ENCODE measurements at places on chromosomes 3 and 15.

DNA sequence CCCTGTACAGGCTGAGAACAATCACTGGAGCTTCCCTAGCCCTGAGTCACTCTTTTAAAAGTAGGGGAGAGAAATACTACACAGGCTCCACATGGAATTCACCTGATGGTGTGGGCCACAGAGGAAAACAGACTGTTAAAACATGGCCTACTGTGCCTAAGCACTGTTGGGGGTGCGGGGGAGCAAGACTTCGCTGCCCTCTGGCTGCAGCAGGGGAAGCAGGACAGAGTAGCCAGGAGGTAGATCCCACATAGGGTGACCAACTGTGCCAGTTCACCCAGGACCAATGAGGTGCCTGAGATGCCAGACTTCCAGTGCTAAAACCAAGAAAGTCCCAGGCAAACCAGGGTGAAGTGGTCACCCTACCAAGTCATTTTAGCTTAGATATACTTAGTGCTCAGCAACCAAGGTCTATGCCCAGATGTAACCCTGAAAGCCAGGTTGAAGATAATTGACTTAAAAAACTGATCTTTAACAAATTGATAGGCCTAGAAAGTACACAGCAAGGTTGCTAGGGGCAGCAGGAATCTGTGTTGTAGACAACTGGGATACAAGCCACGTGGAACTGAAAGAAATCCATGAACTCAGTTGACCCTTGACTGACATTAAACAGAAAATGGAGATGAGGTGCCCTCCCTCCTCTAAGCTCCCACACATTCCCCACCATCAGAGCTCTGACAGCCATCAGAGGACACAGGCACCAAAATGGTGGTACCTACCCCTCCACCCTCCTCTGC is 344.2 kb upstream of the PPP2R3A start:
- no peak for DNase-seq

DNA sequence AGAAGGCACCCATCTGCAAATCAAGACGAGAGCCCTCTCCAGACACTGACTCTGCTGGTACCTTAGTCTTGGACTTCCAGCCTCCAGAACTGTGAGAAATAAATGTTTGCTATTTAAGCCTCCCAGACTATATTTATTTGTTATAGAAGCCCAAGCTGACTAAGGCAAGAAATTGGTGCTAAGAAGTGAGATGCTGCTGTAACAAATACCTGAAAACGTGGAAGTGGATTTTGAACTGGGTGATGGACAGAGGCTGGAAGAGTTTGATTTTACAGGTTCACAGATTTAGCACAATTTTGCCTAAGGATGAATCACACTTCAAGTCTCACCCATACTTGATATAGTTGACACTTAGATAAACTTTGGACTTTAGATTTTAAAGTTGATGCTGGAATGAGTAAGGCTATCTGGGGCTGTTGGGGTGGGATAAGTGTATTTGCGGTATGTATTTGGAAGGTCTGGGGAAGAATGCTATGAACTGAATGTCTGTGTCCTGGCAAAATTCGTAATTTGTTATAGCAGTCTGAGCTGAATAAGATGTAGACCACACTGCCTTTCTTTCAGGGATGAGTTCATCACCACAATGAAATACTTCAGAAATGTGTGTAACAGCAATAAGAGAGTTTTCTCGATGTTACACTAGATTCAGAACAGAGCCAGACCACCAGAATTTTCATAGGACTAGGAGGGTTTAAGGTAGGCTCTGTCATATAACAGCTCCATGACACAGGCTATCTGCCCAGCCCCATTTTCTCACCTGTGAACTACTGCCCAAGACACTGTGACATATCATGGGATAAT is 120.5 kb upstream of the LMCD1 start:
- no peak for DNase-seq

DNA sequence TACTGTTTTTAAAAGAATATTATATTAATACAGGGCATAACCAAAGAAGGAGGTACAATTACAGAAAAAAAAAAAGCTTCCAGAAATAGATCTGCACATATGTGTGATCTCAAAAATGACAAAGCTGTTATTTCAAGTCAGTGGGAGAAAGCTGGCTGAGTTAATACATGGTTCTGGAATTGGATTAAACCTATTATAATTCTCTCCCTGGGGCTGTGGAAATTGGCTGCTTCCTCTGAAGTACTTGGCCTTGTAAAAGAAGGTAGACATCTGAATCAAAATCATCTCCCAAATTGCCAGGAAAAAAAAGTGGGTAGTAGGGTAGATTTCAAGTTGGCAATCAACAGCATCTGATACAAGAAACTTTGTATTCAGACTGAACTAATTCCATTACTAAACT is 723.9 kb upstream of the ALCAM start:
- no peak for DNase-seq

DNA sequence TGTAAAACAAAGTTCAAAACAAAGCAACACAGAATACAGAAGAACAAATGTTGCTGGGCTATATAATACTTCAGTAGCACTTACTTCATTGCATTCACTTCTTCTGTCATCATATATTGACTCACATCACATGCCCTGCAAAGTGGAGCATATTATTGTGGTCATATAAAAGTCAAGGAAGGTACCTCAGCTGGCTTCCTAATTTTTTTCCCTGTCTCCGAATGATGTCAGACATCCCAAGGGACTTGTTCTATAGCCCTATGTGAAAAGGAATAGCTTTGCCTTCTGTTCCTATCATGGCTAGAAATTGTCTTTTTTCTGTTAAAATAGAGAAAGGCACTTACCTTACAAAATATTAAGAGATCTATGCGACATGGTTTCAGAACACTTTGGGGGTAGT is 109.4 kb downstream of the LRTM1 start:
- no peak for DNase-seq

- DNase-seq: no peak
These were observed 210.8 kb upstream of the MRPL3 start for GRCh38 chr3:131713416-131714123.

DNA sequence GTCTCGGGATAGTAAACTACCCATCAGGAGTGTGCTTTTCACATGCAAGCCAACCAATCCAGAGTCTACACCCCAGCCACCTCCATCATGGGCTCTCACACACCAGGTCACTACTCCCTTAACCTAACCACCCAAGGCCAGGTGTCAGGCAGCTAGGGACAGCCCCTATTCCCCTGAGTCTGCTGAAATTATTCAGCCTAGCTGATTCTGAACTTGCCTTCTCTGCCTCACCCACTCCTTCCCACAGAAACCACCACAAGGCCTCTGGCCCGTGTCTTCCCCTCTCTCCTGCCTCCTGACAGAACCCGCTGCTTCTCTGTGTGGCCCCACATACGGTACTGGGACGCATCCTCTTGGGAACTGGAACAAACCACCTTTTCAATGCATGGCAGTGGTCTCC is 82.1 kb downstream of the PCSK6 start:
- no peak for DNase-seq

DNA sequence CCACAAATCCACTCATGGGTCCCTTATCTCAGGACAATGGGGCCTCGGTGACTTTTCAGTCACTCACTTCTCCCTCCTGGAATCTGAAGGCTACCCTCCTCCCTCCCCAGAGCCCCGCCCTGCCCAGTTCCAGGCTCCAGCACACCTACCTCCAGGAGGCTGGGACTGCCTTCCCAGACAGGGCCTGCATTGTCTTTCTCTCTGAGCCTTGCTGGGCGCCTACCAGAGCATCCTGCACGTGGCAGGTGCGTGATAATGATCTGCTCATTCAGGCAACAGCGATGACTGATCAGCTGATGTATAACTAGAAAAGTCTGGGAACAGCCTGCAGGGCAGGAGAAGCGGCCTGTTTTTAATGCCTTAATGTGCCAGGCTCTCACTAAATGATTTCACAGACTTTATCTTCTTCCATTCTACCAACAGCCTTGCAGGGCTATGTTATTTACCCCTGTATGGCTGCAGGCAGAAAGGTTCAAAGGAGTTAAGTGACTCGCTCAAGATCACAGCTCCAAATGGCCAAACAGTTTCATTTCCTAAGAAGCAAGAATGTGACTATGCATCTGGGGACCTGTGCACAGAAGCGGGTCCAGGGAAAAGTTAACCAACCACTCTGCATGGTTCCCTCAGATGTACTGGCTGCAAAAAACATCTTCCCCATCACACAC is 6.3 kb downstream of the ADAMTS17 start:
- peak; percentile 50 for DNase-seq

DNA sequence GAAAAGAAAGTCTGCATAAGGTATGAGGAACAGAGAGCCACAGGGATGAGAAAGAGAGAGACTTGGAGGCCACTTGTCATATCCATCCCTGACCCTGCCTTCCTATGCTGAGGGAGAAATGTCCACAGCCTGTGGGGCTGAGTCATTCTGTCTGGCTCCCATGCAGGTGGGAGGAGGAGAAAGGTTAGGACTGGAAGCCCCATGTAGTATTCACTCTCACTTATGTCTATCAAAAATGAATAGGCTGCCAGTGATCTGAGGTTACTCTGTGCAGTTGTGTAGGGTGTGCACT is 71.3 kb downstream of the RAB11A start:
- no peak for DNase-seq

DNA sequence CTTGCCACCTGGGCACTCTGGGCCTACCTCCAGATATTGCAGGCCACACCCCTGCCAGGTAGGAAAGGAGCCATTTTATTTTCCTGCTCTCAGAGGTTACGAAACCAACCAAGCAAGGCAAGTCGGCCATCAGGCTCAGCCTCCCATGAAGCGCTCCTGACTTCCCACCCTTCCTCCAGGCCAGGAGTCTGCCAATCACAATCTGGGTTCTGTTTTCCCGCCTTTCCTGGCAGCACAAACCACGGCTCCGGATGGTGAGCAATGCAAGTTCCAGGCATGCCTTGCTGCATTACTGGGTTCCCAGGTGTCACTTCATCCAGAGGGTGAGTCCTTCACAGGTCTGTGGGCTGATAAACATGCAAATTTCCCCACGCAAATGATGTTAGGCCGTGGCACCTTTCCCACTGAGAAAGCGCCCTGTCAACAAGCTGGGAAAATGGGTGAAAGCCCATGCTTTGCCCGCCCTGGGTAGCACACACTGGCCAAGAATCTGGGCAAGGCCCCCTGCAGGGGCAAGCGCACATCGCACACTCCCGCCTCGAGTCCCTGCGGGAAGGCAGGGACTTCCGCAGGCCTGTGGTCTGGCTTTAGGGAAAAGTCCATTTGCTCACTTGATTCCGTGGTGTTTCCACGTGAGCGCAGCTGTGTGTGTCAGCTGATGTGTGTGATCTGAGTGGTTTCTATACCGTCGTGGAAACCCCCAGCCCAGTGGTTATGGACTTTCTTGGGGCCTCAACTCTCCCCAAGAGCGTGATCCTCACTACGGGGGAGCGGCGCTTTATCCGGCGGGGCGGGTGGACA is 61.6 kb upstream of the RYK start:
- peak; percentile 50 for DNase-seq

DNA sequence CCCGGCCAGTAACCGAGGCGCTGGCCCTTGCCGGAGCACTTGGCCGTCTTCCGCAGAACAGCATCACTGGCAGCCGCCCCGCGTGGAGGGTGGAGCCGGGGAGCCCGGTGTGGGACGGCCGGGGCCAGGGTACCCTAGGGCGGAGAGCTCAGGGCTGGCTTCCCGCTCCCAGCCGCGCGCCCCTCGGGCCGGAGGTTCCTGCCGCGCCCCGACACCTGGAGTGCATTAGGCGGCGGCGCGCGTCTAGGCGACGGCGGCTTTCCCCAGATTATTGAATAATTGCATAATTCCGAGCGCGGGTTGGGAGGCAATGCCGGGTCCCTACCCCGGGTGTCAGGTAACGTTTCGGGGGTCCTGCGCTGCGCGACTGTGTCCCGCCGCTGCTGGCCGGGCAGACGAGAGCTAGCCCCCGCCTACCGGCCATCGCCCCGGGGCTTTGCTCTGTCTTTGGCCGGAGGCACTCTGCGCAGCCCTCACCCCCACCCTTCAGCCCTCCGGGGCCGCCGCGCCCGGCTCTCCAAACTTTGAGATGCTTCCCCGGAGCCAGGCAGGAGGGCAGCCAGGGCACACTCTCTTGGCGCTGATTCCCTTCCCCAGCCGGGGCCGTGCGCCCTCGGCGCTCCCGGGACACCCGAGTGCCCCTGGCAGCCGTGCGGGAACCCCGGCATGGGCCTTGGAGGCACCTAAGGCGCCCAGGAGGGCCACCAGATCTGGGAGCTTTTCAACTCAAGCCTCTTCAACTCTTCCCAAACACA is 749 bp downstream of the ITGA11 start:
- peak; percentile 42 for DNase-seq

DNA sequence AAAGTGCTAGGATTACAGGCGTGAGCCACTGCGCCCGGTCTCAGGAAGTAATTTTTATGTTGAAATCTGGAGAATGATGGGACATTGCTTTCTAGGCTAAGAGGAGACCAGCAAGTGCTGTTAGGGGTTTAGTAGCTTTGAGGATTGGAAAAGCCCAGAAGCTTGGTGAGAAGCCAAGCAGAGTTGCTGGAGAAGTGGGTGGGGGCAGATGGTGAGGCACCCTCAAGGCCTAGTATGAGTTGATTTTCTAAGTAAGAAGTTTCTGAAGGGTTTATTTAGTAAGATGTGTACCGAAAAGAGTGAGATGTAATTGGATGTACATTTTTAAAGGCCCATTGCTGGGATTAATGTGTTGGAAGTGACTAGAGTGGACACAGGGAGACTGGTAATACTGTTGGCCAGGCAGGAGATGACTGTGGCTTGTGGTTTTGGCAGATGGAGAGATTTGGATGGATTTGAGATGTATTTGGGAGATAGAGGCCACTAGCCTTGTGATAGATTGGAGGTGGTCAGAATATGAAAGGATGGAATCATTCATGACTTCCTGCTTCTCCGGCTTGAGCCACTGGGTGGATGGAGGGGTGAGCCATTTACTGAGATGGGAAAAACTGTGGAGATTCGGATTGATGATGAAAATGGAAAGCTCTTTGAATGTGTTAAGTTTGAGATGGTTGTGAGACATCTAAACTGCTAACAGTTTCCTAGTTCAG is 2.3 kb downstream of the LRRC28 start:
- no peak for DNase-seq

DNA sequence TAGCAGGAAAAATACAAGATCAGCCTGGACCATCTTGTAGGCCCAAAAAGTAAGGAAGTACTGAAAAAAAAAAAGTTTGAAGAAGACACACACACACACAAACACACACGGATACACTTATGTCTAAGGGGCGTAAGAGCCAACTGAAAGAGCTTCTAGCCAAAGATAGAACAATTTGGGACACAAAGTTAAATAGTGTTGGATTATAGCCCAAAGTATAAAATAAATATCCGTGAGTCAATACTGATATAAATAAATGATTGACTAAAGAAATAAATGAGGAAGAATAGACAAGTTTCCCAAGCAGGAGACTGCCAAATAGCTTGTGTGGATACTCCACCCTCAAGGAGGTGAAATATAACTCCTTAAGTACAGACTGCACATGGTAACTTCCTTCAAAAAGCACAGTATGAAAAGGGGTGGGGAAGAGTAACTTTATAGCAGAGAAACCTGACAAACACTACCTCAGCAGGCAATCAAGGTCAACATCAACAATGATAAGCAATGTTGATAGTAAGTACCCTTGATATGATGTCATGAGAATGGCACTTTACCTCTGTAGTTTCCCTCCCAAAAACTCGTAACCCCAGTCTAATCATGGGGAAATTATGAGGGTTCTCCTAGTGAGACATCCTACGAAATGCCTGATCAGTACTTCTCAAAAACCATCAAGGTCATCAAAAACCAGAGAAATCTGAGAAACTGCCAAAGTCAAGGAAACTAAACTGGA is 187.3 kb upstream of the ATP11B start:
- DNase-seq: no peak

All from activated CD8-positive, alpha-beta memory T cell treated with anti-CD3 and anti-CD28 coated beads, Interleukin-2, amount 50 U/mL, for 48 hours (primary cell).